Skeletal muscle cell (primary cell): ENCODE measurements at places on chromosomes 3 and 15.
A peak's percentile ranks its signal among the peaks of the same experiment; 100 is the strongest.

- no peak for DNase-seq
Measured at GRCh38 chr15:100693451-100693850, 91.1 kb downstream of the ASB7 start.

DNA sequence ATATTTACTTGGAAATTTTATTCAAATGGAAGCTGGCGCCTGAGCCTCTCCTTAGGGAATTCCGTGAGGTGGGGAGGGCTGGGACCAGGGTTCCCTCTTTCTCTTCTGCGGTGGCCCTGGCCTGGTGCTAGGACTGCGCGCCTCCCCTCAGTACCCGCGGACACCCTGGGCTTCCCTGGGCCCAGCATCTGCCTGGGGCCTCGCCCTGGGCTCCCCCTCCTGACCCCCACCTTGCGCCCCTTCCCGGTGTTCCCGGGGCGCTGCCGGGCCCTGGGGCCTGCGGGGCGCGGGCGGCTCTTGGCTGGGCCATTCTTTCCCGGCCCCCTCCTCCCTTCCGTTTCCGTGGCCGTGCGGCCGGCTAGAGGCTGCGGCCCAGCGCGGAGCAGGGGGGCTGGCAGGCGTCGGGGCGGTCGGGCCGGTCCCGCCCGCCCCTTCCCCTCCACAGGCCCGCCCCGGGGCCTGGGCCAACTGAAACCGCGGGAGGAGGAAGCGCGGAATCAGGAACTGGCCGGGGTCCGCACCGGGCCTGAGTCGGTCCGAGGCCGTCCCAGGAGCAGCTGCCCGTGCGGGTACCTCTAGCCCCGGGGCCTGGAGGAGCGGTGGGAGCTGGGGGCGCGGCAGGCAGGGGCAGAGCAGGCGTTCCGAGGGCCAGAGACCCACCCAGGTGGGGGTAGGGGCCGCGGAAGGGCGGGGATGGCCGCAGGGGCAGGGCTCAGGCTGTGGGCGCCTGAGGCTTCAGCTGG is at the start of gene FES:
FES (plus strand) TSS at position 529 of the 743 bp plus-strand sequence. CDS start 542 bp downstream, outside the sequence.
- no peak for DNase-seq

DNA sequence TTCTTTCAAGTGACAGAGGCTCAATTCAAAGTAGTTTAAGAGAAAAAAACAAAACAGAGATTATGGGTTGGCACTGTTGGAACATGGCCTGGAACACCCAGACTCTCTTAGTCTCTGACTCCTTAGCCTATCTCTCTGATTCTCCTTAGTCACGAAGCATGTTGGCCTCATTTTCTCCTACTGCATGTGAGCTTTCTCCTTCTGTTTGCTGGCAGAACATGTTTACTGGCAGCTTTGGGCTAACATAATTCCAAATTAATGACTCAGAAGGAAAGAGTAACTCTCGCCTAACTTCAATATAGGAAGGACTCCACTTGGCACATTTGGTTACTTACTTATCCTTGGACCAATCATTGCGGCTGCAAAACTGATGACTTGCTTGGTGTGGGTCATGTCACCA is 21.7 kb upstream of the CCDC39 start:
- DNase-seq, result no peak

DNA sequence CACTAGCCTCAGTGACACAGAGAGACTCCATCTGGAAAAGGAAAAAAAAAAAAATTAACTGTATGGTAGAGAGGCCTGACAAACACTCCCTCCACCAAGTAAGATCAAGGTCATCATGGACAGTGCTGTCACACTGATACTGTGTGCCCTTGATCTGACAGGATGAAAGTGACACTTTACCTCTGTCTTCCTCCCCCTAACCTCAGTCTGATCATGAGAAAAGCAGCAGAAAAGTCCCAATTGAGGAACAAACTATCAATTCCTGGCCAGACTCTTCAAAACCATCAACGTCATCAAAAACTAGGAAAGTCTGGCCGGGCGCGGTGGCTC is 26.7 kb downstream of the PGPEP1L start:
- no peak for DNase-seq

DNA sequence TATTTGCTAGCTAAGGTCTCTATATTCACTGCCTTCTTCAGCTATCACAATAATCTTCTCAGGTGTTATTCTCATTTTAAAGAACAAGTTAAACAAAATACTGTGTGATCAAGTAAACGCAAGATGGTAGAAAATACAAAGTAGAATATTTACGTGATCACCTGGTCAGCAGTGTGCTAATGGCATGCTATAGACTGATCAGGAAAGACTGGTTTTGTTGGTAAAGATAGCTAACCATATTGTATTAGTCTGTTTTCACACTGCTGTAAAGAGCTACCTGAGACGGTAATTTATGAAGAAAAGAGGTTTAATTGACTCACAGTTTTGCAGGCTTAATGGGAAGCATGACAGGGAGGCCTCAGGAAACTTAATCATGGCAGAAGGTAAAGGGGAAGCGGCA is 50.4 kb downstream of the ZBTB38 start:
- DNase-seq, result no peak

GRCh38 chr3:7203969-7204847 is 343.3 kb downstream of the GRM7 start:
- DNase-seq, result no peak

DNA sequence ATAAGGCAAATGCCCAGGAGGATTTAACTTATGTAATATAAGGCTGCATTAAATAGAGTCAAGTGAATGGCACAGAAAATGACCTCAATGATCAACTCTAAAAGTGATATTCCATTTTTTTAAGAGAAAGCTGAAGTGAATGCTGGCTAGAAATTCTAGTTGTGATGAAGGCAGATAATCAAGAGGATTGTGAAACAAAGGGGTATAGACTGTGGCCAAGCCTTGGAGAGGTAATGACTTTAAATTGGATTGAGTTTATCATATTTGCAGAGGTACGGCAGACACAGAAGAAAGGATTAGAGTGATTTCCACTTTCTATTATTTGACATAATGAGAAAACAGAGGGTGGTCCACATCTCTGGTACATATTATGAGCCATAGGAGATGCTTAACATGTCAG is 269.2 kb downstream of the MECOM start:
- DNase-seq, result no peak

- no peak for DNase-seq
Measured at GRCh38 chr3:187012609-187013051, 82.3 kb downstream of the ST6GAL1 start.

- no peak for DNase-seq
Measured at GRCh38 chr3:8980756-8981257, 17.5 kb upstream of the RAD18 start.

DNA sequence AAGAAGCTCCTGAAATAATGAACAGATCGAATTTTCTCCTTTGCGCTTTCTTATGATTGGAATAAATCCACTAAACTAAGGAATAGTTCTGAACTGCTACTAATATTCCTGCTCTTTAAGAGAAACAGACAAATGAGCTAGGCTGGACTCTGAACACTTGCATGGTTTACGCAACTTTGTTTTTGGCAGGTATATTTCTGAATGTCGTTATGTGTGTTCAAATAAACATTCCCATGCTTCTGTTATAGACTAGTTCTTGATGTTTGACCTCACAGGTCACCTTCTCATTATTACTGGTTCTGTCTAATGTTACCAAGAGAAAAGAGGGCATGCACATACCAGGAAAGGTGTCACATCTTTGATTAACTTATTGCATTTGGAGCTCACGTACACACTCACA is 418.2 kb downstream of the EPHB1 start:
- no peak for DNase-seq

DNA sequence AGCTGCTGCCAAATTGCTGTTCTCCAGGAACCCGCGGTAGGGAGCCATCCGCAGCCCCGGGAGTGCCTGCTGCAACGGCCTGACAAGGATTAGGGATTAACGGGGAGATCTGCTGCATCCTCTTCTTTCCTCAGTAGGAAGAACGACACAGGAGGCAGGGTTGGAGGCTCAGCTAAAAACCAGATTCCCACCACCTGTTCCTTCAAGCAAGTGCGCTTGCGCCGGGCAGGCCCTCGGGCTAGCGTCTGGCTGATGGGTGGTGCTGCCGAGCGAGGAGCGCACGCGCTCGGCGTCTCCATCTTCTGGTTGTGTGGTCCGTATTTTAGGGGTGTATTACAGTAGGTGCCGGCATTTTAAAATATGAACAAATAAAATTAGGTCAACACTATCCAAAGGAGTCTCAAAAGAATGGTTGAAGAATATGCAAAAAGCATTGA is 25.4 kb upstream of the SLC25A26 start:
- DNase-seq, result peak; percentile 11

DNA sequence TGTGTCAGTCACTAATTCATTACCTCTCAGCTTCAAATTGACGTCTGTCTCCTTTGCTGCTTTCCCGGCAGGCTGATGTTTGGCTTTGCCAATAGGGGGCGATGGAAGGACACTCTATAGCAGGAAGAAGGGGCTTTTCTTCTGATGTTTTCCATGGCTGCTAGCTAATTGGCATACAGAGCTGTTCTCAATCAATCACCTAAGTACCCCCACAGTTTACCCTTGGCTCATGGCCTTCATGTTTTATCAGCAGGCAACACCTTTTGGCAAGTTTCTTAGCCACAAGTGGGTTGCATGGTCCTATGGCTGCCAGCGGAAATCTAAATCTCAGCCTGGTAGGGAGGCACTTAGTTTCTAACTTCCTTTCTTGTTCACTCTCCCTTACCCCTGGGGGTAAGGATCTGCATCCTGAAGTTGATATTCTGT is 45.0 kb downstream of the ESYT3 start:
- no peak for DNase-seq

DNA sequence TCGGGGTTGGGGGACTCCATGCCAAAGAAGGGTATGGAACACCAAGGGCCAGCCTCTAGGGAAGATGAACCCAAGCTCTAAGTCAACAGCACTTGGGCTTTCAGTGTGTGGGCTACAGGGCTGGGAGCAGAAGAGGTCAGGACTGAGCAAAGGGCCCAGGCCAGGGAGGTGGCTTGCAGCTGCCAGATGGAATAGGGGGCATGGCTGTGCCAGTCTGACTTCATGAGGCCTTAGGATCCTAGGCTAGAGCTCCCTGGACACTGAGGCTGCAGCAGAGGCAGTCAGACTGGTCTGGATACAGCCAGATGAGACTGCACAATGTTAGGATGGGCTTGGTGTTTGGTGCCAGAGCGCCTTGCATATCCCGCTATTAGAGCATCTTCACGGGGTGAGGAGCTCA is 3.8 kb downstream of the RASGRF1 start:
- no peak for DNase-seq

DNA sequence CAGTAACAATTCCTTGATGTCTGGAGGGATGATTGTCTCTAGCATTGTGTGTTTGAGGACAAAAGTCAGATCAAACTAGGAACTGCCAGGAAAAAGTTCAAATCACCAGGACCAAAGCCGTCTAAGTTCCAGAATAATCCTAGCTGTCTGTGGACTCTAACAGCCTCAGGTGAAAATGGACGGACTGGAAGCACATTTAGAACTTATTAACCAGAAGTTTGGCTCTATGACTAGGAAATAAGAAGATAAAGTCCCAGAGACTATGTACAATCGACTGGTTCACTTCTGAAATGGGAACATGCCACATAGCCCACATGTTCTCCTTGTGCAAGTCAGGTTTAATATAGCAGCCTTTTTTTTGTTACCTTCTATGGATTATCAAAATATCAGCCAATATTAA is 50.6 kb upstream of the SGO1 start:
- no peak for DNase-seq

DNA sequence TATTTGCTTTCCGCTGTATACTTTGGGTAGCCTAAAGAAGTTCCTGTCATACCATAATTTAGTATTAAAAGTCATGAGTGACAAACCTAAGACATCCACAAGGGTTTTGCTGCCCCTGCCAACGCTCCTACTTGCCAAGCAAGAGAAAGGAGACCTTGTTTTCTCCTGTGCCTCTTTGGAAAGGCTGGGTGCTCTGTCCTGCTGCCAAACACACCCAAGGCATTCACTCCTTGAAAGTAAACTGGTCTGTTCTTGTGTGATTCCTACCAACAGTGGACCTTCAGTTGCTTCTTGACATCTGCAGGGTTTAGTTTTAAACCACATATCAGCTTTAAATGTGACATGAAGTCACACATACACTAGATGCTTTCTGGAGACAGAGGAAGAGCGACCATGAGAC is 295.4 kb downstream of the SLC9A9 start:
- DNase-seq, result no peak

DNA sequence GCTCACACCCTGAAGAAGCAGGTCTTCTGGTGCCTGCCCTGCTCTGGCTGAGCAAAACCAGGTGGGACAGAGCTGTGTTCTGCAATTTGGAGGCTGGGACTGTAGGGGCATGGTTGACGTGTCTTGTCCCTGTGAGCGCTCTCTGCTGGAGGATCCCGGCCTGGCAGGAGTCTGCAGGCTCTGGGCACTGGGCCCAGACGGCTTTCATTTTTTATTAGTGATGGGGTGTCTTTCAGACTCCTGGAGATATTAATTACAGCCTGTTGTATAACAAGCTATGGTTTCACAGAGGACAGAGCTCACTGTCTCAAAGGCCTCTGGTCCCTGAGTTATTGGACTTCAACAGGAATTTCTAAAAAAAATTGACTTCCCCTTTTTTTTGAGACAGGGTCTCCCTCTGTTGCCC is 29.5 kb upstream of the ZNF710 start:
- no peak for DNase-seq

- DNase-seq, result no peak
Measured at GRCh38 chr3:191355406-191355805, 25.1 kb upstream of the UTS2B start.

DNA sequence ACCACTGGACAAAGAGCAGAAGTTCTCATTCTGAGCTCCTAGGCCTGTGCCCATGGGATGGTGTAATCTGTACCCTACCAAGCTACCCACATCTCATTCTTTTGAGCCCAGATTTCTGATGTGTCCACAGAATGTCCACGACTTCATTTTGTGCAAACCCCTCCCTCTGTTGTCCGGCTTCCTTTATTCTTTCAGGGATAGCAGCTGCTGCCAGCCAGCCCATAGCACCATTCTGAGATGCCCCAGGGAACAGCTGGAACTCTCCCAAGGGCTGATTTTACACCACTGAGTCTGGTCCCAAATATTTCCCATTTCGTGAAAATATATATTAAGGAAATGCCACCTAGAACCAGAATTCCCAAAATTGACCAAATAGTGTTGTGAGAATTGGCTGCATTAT is 236.6 kb downstream of the SATB1 start:
- no peak for DNase-seq

GRCh38 chr15:89936051-89936785 is 23.5 kb upstream of the ARPIN start:
- no peak for DNase-seq

GRCh38 chr3:66403323-66403990 is 97.4 kb downstream of the LRIG1 start:
- no peak for DNase-seq

- no peak for DNase-seq
Measured at GRCh38 chr3:42701371-42702065, 1.1 kb downstream of the HHATL start.

GRCh38 chr3:122559906-122560305 is 4.2 kb downstream of the PARP9 start:
- no peak for DNase-seq

GRCh38 chr3:113684271-113684819 is 12.1 kb downstream of the USF3 start:
- no peak for DNase-seq

- no peak for DNase-seq
Measured at GRCh38 chr15:85062560-85062959, 80.9 kb downstream of the PDE8A start.

GRCh38 chr3:59538753-59539432 is 489.1 kb upstream of the CFAP20DC start:
- DNase-seq, result no peak
